ENCODE measurements at places on chromosomes 7 and 10.

GRCh38 chr10:104259999-104260774 lies 5.5 kb downstream of the GSTO1 start:
- DNase-seq, result no peak

DNA sequence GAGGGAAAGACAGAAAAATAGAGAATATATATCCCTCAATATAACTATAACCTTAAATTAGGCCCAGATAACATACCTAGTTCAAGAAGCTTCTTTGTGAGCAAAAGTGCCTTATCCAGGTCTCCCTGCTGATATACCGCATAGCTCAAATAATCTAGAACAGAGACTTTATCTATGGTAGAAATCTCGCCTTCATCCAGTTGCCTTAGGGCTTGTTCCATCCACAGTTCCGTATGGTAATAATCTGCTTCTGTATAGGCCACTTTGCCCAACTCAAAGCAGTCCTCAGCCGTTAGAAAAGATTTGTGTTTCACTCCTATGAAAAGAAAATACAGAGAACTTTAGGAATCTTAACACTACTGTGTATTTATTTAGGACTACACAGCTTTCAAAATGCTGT lies 43.4 kb downstream of the P4HA1 start:
- no peak for DNase-seq

- no peak for DNase-seq
Observed at GRCh38 chr7:157895520-157896375, 558.9 kb downstream of the DNAJB6 start.

DNA sequence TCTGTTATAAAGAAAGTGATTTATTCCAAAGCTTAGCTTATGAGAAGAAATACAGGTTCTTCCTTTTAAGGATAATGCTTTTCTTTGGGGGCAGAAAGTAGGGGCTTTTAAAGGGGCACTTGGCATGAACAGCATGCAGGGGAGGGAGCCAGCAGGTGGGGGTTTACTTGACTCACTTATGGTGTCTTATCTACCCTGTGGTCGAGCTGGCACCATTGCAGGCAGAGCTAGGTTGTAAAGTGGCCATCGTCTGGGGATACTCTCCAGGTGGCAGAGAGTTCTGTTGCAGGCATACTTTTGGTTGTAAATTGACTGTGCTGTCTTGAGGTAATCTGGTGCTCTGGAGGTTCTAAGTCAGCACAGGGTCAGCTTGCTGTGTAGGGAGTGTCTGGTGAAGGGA lies 26.3 kb upstream of the IFRD1 start:
- no peak for DNase-seq
